ENCODE measurements at places on chromosomes 7 and 10. TPM values are rescaled to one million over a fixed set of nuclear protein-coding genes. Genes with fewer than 3 reads are reported as not detected.

GRCh38 chr7:38548605-38549004, 82.6 kb downstream of the AMPH start:
- H3K27me3 ChIP-seq: no peaks in the 10 kb centered on the region
- H3K36me3 ChIP-seq: no peaks in the 10 kb centered on the region
- no peak for DNase-seq

DNA sequence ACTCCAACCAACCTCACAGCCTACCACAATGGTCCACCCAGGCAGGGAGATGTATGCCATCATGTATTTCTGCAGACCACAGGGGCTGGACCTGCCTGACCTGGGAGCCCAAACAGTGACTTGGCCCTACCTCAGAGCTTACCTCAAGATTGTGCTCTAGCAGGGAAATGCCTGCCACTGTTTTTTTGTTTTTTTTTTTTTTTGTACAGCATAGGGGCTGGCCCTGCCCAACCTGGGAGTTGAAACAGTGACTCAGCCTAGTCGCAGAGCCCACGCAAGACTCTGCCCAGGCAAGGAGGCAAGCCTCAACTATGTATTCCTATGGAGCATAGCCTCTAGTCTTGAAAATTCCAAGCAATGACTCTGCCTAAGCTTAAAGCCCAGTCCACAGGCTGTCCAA, 39.3 kb upstream of the CDK6 start:
- H3K36me3 ChIP-seq: no peaks in the 10 kb centered on the region
- no peak overlapping the region for H3K4me3 ChIP-seq
- DNase-seq: no peak

- H3K27me3 ChIP-seq: no peaks in the 10 kb centered on the region
- no peaks in the 10 kb centered on the region for H3K4me1 ChIP-seq
- no peak overlapping the region for H3K27ac ChIP-seq
- H3K36me3 ChIP-seq: peaks cover 11% of the 10 kb centered on the region
- no peak overlapping the region for H3K4me3 ChIP-seq
These were observed 25.1 kb downstream of the ALOX5 start for GRCh38 chr10:45399113-45399512.

C7orf57 gene
- total RNA-seq: 0.90 TPM

GRCh38 chr7:78198756-78199155, 400.2 kb downstream of the PHTF2 start:
- H3K4me1 ChIP-seq: no peaks in the 10 kb centered on the region
- H3K4me3 ChIP-seq: no peak overlapping the region
- no peak for DNase-seq
- no peak overlapping the region for H3K27ac ChIP-seq
- no peaks in the 10 kb centered on the region for H3K27me3 ChIP-seq

- H3K4me3 ChIP-seq: no peak overlapping the region
- no peaks in the 10 kb centered on the region for H3K27me3 ChIP-seq
- no peak for DNase-seq
- peaks cover 31% of the 10 kb centered on the region for H3K4me1 ChIP-seq
These were observed 37.2 kb upstream of the RAPGEF5 start for GRCh38 chr7:22393913-22394729.

- no peaks in the 10 kb centered on the region for H3K27me3 ChIP-seq
- H3K4me3 ChIP-seq: no peak overlapping the region
- H3K4me1 ChIP-seq: no peaks in the 10 kb centered on the region
These were observed 571.0 kb downstream of the SH2D4B start for GRCh38 chr10:81108516-81109199.

FLNC gene
- total RNA-seq: 8.0 TPM

GRCh38 chr10:1932692-1933094, 195.4 kb upstream of the ADARB2 start:
- no peaks in the 10 kb centered on the region for H3K36me3 ChIP-seq
- peaks cover 19% of the 10 kb centered on the region for H3K27me3 ChIP-seq
- peak; percentile 36 for DNase-seq
- no peak overlapping the region for H3K27ac ChIP-seq

GRCh38 chr7:40680657-40681056, 545.9 kb downstream of the SUGCT start:
- peaks cover 11% of the 10 kb centered on the region for H3K4me1 ChIP-seq
- H3K27me3 ChIP-seq: no peaks in the 10 kb centered on the region
- H3K27ac ChIP-seq: no peak overlapping the region
- 0 out of 2 replicates have a peak, but pooled peaks cover 5% of the 10 kb centered on the region for H3K36me3 ChIP-seq
- DNase-seq: no peak

GRCh38 chr10:106956216-106956915, 208.1 kb downstream of the SORCS1 start:
- H3K36me3 ChIP-seq: no peaks in the 10 kb centered on the region
- H3K27ac ChIP-seq: no peak overlapping the region
- H3K4me3 ChIP-seq: no peak overlapping the region
- H3K4me1 ChIP-seq: peaks cover 14% of the 10 kb centered on the region
- H3K27me3 ChIP-seq: peaks cover 2% of the 10 kb centered on the region

SLC18A3 gene
- 0.09 TPM for total RNA-seq

- no peak for DNase-seq
- H3K27me3 ChIP-seq: peaks cover 70% of the 10 kb centered on the region
- peaks cover 12% of the 10 kb centered on the region for H3K4me1 ChIP-seq
These were observed 3.7 kb upstream of the ELFN1 start for GRCh38 chr7:1666317-1666822.

NRAP gene
- not detected for total RNA-seq

GRID2IP gene
- total RNA-seq: 3.0 TPM

DNA sequence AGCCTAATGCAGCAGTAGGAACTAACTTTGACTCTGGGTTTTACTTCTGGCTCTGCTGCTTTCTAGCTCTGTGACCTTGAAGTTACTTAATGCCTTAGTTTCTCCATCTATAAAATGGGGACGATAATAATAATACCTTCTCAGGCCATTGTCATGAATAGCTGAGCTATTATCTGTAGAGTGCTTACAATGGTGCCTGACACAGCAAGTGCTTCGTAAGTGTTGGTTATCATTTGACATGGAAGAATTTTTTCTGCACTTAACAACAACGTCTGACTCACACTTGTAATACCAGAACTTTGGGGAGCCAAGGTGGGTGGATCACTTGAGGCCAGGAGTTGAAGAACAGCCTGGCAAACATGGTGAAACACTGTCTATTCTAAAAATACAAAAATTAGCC, 140.5 kb downstream of the ARL4A start:
- no peaks in the 10 kb centered on the region for H3K27me3 ChIP-seq
- H3K27ac ChIP-seq: no peak overlapping the region
- no peak overlapping the region for H3K4me3 ChIP-seq
- DNase-seq: no peak

KIAA1217 gene
- 19.7 TPM for total RNA-seq

DNA sequence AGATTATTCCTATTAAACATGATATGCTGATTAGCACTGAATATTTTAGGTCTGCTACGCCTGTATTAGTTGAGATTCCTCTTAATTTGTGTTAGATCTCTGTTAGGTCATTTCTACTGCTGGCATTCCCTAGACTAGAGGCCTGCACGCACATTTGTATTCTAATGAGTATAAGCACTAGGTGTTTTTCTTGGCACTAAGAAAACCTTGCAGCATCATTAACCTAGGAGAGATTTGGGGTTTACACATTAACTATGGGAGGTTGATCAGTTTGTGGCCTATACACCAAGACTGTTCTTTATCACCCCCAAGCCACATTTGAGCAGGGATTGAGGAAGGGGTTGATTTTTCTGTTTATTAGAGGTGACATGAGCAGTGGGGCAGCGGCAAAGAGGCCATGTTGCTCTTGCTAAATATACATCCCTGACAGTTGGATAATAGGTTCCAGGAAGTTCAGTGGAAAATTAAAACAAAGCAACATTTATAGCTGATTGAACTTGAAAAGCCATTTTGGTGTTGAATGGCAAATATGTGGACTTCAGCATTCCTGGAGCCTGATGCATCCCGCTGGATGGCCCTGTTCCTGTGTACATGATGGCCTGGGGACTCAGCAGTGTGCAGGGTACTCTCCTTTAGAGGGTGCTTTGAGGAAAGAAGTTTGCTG, 65.2 kb downstream of the GBF1 start:
- H3K4me3 ChIP-seq: no peak overlapping the region
- no peaks in the 10 kb centered on the region for H3K36me3 ChIP-seq
- peaks cover 11% of the 10 kb centered on the region for H3K4me1 ChIP-seq
- H3K27me3 ChIP-seq: no peaks in the 10 kb centered on the region
- no peak for DNase-seq

CALN1 gene
- 10.5 TPM for total RNA-seq

DNA sequence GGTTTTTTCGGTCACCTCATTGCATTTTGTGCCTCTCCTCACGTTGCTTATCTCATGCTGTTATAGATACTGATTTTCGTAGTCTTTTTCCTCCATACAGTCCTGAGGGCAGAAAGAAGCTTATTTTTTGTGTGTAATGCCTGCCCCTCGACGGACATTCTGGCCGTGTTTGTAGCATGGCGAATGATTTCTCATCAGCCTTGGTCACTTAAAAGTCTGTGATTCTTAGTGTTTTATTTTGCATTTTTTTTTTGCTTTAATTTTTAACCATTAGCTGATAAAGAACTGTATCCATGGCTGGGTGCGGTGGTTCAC, 469 bp upstream of the NOC3L start:
- H3K4me1 ChIP-seq: peaks cover 10% of the 10 kb centered on the region
- no peak for DNase-seq
- H3K4me3 ChIP-seq: peak overlapping the region; percentile 94
- H3K27me3 ChIP-seq: peaks cover 38% of the 10 kb centered on the region
- H3K27ac ChIP-seq: no peak overlapping the region

FGFBP3 gene
- 68.2 TPM for total RNA-seq

DNA sequence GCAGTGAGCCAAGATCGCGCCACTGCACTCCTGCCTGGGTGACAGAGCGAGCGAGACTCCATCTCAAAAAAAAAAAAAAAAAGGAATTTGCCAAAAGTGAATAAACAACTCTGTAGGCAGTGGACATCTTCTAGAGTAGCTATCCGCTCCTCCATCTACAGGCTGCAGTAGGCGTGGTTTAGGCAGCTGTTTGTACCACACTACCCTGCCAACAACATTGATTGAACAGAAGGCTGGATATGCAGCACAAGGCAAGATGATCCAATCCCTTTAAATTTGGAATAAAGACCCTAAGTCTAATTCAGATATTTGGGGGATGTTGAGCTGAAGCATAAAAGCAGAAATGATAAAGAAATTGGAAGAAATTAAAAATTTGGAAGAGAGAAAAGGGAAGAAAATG, 141.6 kb downstream of the TES start:
- no peak overlapping the region for H3K4me3 ChIP-seq
- H3K36me3 ChIP-seq: no peaks in the 10 kb centered on the region
- no peak for DNase-seq
- H3K4me1 ChIP-seq: peaks cover 9% of the 10 kb centered on the region

- H3K4me1 ChIP-seq: no peaks in the 10 kb centered on the region
- H3K27me3 ChIP-seq: no peaks in the 10 kb centered on the region
- H3K4me3 ChIP-seq: no peak overlapping the region
- DNase-seq: no peak
- no peak overlapping the region for H3K27ac ChIP-seq
These were observed 150.4 kb upstream of the GNAI1 start for GRCh38 chr7:79984210-79984609.

SEMA3D gene
- 2.2 TPM for total RNA-seq

FGL2 gene
- not detected for total RNA-seq

- DNase-seq: no peak
- no peaks in the 10 kb centered on the region for H3K4me1 ChIP-seq
- H3K36me3 ChIP-seq: no peaks in the 10 kb centered on the region
- H3K4me3 ChIP-seq: no peak overlapping the region
- no peak overlapping the region for H3K27ac ChIP-seq
- H3K27me3 ChIP-seq: peaks cover 10% of the 10 kb centered on the region
These were observed 203.8 kb upstream of the ZMIZ1 start for GRCh38 chr10:78864761-78865537.

DNA sequence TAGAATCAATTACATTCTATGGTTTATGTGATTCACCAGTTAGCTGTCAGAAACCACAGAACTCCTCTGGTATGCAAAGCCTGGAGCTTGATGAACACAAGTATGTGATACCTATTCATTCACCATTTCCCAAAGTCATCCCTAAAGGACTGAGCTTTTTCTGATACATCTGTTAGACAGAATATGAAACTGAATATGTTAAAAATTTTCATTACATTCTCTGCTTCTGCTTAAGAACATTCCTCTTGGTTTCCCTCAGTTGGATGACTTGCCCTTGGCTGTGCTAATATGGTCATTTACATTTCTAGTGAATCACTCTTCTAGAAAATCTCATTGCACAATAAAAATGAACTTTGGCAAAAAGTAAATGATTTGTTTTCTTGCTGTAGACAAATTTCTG, 10.8 kb upstream of the PON1 start:
- DNase-seq: no peak
- no peaks in the 10 kb centered on the region for H3K27me3 ChIP-seq
- no peak overlapping the region for H3K4me3 ChIP-seq
- peaks cover 3% of the 10 kb centered on the region for H3K4me1 ChIP-seq

- H3K27me3 ChIP-seq: no peaks in the 10 kb centered on the region
- H3K27ac ChIP-seq: no peak overlapping the region
- no peak overlapping the region for H3K4me3 ChIP-seq
- no peak for DNase-seq
These were observed 331.6 kb downstream of the GFRA1 start for GRCh38 chr10:115941361-115941771.

DNA sequence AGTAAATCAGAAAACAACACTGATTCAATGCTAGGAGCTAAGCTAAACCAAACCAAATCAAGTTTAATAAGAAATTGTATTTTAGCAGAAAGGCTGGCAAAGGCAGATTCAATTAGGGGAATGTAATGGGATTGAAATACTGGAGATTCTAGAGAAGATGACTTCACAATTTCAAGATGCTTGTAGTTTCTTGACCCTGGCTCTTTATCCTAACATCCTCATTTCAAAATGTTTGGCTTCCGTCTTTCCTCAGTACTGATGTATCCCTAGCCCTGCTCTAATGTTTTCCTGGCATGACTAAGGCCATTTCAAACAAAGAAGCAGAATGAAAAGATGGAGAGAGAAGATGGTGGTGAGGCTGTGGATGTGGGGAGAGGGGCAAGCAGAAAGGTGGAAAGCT, 2.7 kb upstream of the JCAD start:
- no peak overlapping the region for H3K4me3 ChIP-seq
- no peaks in the 10 kb centered on the region for H3K36me3 ChIP-seq
- peaks cover 41% of the 10 kb centered on the region for H3K27me3 ChIP-seq
- no peak overlapping the region for H3K27ac ChIP-seq
- H3K4me1 ChIP-seq: peaks cover 18% of the 10 kb centered on the region

DNA sequence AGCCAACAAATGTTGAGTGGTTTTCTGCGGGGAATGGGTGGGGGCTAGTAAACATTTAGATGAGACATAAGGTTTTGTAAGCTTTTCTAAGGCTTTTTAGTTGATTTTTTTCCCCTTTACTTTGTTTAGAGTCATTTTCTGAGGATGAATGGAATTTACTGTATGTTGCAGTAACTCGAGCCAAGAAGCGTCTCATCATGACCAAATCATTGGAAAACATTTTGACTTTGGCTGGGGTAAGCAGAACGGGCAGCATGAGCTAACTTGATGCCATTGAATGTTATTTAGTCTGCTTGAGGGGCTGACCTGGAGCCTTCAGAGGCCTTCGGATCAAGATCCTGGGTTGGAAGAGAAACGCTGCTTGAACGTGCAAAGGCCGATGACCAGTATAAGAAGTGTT, 37.3 kb downstream of the FBH1 start:
- no peaks in the 10 kb centered on the region for H3K27me3 ChIP-seq
- peaks cover 80% of the 10 kb centered on the region for H3K36me3 ChIP-seq

Measured in WTC11 (cell line).